ENCODE measurements at places on chromosomes 13 and 19.

- DNase-seq = no peak
These were observed 177.3 kb downstream of the URI1 start for GRCh38 chr19:30119180-30119908.

GRCh38 chr19:28117143-28117542 is 1095.8 kb downstream of the UQCRFS1 start:
- DNase-seq = no peak

DNA sequence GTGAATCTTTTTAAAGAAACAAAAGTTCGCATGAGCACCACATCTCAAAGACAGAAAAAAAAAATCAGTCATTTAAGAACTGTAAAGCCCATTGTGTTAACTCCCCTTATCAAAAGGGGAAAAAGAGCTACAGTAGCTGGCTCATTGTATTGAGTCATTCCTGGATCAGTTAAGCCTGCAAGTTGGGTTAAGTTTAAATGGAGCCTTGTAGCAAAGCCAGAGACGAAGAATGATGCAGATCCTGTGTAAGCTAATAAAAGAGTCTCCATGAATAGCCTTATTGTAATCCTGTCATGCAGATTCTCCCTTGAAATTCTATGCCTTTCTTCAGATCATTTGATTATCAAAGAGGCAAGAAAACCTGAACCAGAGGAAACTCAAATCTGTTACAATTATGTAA is 83.8 kb downstream of the CRYL1 start:
- DNase-seq = no peak

DNA sequence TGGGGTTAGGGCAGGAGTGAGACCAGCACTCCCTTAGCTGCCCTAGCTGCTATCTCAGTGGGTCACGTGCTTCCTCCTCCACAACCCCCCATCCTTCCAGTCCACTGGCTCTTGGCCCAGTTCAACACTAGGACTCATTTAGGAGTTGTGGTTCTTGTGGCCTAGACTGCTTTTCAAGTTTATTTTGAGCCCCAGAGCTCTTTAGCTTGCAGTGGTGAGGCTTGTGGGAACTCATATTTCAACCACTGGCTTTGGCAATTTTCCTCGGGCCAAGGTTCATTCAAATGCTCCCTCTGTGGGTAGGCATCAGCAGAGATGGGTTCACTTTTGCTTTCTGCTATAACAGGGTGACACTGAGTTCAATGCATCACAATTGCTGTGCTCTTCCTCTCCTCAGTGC is 436.2 kb upstream of the SLITRK5 start:
- DNase-seq = peak; percentile 63

GRCh38 chr19:55559684-55560083 is 14.3 kb upstream of the SBK3 start:
- DNase-seq = no peak

DNA sequence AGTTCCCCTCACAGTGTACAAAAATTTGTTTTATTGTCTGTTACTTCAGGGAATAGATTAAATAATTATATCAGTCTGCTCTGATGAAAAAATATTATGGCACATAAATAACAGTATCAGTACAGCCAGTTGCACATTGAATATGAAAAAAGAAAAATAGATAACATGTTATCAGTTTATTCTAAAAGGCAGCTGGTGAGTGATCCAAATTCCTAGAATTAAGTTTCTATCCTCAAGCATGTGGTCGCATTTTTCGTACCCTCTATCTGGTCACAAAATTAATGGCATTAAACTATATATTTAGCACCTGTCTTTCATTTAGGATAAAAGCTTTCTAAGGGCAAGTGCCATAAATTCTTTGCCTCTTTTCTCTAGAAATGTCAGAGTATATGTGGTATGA is 944.8 kb upstream of the PCDH9 start:
- no peak for DNase-seq

- no peak for DNase-seq
These were observed 4.4 kb upstream of the MYO16 start for GRCh38 chr13:108624979-108625378.

DNA sequence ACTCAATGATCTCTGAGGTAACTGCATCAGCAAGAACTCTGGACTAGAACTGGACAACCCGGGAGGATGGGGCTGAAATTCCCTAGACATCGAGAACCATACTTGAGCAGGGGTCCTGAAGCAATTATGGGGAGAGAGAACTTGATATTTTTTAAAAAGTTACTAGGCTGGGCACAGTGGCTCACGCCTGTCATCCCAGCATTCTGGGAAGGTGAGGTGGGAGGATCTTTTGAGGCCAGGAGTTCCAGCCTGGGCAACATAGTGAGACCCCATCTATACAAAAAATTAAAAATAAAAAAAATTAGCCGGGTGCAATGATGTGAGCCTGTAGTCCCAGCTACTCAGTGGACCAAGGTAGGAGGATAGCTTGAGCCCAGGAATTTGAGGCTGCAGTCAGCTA is 2.3 kb upstream of the DNAJB1 start:
- DNase-seq = no peak

GRCh38 chr13:29892151-29892550 is 41.7 kb upstream of the UBL3 start:
- DNase-seq = no peak

GRCh38 chr19:39408392-39409207 is 2.0 kb downstream of the ZFP36 start:
- DNase-seq = no peak

GRCh38 chr19:8935460-8935859 is 74.7 kb downstream of the MUC16 start:
- no peak for DNase-seq

DNA sequence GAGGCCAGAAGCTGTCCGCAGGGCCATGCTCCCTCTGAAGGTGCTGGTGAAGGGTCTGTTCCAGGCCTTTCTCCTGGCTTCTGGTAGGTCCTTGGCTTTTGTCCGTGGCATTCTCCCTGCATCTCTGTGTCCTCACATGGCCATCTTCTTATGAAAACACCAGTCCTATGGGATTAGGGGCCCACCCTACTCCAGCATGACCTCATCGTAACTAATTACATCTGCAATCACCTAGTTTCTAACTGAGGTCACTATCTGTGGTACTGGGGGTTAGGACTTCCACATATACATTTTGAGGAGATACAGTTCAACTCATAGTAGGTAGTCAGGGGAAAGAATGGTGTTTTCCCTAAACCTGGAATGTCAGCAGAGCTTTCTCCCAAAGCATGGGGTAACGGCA is 3.1 kb downstream of the C13orf42 start:
- no peak for DNase-seq

- DNase-seq = no peak
These were observed 34.8 kb upstream of the NDFIP2 start for GRCh38 chr13:79445968-79446645.

- no peak for DNase-seq
These were observed 52.4 kb downstream of the LYL1 start for GRCh38 chr19:13050274-13050673.
